ENCODE measurements at places on chromosomes 12 and 14. TPM values are rescaled to one million over a fixed set of nuclear protein-coding genes. Genes with fewer than 3 reads are reported as not detected.

CNTN1 gene
- total RNA-seq, result 2.6 TPM

PAWR gene
- 48.0 TPM for total RNA-seq

PLA2G1B gene
- total RNA-seq, result not detected

WDHD1 gene
- total RNA-seq, result 9.0 TPM

DNA sequence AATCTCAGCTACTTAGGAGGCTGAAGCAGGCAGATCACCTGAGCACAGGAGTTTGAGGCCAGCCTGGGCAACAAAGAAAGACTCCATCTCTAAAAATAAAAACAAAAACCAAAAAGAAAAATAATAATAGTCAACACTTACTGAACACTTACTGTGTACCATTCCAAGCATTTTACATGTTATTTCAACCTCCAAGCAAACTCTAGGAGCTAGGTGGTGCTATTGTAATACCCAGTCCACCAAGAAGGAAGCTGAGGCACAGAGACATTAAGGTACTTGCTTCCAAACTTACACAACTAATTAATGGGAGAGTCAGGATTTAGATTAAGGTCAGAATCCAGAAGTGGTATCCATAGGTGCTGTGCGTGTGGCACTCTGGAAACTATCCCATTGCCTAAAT lies 13.7 kb upstream of the OR6J1 start:
- peak; percentile 74 for DNase-seq

- DNase-seq, result no peak
Observed at GRCh38 chr14:75188520-75189268, 12.3 kb upstream of the TMED10 start.

DNA sequence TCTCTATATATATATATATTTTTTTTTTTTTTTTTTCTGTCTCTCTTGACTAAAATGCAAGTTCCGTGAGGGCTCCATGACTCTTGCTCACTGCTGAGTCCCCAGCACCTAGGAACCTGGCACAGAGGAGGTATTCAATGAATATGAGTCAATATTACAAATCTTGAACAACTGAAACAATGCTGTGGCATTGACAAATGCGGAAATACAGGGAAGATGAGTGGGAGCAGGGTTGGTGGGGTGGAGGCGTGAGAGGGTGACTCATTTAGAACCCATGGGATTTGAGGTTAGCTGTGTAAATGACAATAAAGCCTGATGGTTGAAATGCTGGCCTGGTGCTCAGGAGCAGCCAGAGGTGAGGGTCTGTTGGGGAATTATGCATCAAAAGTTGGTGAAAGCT lies 121.7 kb upstream of the FUT8 start:
- DNase-seq, result peak; percentile 73

DNA sequence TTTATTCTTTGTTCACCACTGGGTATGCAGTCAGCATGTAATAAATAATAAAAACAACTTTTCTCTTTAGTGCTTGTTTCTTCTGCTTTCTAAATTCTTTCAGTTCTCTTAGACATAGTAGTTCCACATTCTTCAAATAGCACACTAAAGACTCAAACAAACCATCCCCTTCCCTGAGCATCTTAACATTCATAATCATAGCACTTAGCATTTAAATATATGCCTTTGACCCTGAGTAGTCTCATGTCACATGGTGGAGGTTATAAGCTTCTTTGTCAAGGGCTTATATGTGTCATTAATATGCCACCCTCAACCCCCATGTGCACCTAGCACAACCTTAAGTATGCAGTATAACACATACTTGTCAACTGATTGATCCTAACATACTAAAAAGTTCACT lies 212.7 kb downstream of the PHLDA1 start:
- no peak for DNase-seq

DNA sequence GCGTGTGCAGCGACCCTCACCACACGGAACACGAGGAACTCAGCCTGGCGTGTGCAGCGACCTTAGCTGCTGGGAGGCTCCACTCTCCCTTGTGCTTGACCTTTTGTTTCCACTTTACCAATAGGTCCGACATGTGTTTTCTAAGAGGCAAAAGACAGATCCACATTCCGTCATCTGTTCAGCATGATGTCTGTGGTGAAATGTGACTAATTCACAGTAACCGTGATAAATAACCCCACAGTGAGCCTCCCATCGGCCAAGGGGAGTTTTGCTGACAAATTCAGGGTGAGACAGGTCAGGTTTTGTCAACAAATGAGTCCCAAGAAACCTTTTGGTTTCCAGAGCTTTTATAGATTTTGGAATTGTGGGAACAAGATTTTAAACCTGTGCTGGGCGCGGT lies 55.9 kb downstream of the MOK start:
- DNase-seq, result peak; percentile 58

DNA sequence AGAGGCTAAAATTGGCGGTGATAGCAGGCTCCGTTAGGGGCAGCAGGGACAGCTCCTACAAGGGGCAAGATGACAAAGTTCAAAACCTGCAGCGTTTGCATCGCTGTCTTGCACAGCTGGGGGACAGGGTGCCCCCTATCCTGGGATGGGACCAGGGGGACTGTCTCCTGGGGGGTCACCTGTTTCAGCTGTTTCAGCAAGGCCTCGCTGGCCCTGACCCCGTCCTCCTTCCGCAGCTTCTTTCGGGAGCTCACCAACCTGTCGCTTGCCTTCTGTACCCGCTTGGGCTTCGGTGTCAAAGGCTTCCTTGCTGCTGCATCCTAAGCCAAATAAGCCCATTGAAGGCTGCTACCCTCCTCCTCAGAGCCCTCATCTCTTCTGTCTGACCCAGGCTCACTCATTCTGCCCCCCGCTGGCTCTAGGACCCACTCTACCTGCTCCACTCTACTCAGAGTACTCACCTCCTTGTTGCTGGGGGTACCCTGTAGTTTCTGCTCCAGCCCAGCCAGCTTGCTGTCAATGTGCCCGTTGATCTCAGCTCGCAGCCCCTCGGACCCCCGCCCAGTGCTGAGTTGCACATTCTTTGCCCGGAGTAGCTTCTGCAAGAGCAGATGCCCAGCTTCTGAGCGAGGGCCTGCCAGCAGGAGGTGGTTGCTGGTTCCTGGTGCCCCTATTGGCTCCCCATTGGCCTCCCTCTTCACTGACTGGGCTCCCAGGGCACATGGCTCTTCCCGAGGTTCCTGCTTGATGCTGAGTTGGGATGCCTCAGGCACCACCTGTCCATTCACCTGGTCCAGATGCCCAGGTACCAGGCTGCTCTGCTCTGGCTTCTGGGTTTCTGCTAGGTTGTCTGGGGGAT lies 12.4 kb upstream of the PRKAG1 start:
- no peak for DNase-seq

DNA sequence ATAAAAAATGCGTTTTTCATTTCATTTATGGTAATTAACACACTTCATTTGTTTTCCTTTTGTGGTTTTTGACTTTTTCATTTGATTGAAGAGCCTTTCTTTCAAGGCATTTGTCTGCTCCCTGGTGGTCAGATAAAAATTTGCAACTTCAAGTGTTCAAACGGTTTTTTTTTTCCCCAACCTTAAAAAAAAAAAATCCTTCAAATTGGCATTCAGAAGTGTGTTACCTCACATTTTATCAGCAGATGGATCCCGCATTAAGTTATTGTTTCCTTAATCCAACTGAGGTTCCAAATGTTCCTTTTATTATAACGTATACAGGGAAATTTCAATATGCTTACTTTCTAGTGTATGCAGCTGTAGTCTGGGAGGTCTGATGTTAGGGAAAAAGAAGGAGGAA lies 47.2 kb downstream of the MYF5 start:
- DNase-seq, result peak; percentile 62

DNA sequence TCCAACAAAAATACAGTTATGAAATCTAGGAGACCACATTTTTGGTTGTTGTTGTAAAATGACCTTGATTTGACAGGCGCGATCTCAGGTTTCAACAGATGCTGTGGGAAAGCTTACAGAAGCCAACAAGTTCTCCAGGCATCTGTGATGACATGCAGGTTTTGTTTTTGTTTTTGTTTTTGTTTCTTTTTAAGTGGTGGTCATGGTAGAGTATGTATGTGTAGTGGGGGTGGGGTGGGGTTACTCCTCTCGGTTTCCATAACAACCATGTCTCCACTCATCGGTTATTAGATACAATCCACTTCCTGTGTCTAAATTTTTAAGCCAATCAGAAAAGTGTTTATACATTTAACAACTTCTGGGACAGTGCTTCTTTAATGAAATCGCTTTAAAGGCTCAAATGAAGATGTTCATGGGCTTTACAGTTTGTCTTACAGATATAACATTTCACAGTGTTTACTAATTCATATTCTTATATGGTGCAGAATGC lies 199.9 kb upstream of the FOXN3 start:
- DNase-seq, result peak; percentile 67

Data from fibroblast of villous mesenchyme (primary cell).